Muscle of leg (tissue), 16 donors: ENCODE measurements at places on chromosomes 6 and 20. TPM values are rescaled to one million over a fixed set of nuclear protein-coding genes. Genes with fewer than 3 reads are reported as not detected.

SIRPD gene
- not detected for total RNA-seq

GRCh38 chr6:23200946-23201345 is 631.6 kb downstream of the HDGFL1 start:
- DNase-seq, result peak; percentile 62

GRCh38 chr6:31070711-31071197 is 41.6 kb downstream of the C6orf15 start:
- DNase-seq, result peak; percentile 78

- no peak for DNase-seq
Observed at GRCh38 chr6:170188571-170189001, 102.3 kb downstream of the DLL1 start.

OOEP gene
- not detected for total RNA-seq

DNA sequence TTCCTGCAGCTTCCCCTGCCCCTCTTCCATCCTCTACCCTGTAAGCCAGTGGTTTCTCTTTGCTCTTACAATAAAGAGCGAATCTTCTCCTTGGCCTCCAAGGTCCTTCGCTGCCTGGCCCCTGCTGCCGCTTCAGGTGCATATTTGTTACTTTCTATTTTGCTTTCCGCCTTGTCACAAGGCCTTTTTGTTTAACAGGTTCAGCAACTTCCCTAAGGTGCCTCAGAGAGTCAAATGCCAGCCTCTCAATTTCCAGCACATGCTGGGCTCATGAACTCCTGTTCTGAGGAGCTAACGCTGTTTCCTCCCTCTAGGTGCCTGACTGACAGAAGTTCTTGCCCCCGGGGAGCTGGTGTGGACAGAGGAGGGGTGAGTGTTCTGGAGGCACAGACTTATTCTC is 42.4 kb upstream of the EPB41L1 start:
- DNase-seq, result no peak

- DNase-seq, result no peak
Observed at GRCh38 chr6:157385482-157385881, 4.5 kb downstream of the ZDHHC14 start.

- DNase-seq, result peak; percentile 65
Observed at GRCh38 chr20:35144694-35145093, 2.4 kb downstream of the EDEM2 start.

DNA sequence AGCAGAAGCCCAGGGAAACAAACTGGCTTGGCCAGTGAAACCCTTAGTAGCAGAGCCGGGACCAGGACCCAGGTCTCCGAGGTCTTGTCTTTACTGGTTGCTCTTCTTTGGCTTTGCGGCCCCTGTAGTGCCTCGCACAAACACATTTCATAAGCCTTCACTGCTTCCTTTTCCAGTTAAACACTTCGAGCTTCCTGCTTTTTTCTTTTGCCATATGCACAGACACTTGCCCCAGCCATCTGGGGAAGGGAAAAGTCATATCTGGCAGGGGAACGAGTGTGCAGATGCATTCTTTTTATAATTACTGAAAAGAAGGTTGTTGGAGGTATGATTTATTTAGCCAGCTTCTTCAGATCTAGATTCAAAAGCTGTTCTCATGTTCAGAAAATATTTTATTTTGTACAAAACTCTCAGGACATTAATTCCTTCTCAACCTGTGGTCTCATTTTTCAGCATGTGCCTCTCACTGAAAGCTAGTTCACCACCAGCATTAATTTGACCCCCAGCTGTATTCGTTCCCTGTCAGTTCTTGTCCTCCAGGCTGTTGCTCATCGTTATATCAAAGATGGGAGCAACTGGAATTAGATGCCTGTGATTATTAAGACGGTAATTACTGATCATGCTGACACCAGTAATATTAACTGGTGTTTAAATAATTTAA is 19.2 kb downstream of the KLHL32 start:
- DNase-seq, result no peak

GRCh38 chr20:17610566-17611289 is 40.9 kb downstream of the DSTN start:
- DNase-seq, result peak; percentile 42

MYLIP gene
- total RNA-seq, result 46.1 TPM

DNA sequence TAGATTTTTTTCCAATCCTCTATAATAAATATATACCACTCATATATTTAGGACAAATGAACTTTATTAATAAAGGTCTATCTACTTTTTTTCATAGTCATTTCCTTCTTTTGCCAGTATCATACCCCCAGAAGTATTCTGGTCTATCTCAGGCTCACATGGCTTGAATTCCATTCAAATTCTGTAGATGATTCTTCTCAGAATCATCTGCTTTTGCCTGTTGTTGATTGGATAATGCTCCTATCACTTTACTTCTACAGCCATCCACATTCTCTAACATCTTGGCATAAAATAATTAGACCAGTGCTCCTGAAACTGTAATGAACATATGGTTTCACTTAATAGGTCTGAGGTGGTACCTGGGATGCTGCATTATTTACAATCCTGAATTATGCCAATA is 121.2 kb downstream of the GFRAL start:
- DNase-seq, result no peak

- no peak for DNase-seq
Observed at GRCh38 chr6:118485601-118486550, 62.2 kb upstream of the PLN start.

DNA sequence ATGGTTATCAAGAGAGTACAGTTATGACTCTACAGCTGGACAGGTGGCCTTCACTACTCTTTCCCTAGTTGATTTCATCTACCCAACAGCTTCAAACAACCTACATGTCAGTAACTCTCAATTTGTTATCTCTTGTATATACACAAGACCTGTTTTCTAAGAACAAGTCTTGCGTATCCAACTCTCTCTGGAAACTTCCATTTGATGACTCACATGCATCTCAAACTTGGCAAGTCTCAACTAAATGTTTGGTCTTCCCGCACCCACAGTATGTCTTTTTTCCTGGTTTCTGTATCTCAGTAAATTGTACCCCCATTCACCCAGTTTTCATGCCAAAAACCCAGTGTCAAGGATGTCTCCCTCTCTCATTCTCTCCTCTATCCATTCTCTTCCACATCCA is 97.7 kb downstream of the BTBD9 start:
- DNase-seq, result no peak

DNA sequence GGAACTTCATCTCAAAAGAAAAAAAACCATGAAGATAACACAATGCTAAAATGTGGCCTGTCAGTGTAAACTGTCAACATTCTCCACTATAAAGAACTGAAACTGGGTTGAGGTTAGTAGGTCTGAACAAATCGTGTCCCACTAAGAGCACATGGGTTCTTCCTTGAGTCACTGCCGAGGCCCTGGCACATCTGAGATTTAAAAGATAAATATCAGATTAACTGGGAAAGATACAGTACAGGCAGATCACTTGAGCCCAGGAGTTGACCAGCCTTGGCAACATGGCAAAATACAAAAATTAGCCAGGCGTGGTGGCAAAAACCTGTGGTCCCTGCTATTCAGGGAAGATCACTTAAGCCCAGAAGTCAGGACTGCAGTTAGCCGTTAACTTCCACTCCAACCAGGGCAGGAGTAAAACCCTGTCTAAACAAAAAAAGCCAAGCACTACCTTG is 5.6 kb downstream of the EEF1A1 start:
- DNase-seq, result no peak

SRPK1 gene
- total RNA-seq, result 14.9 TPM

TMEM244 gene
- 0.22 TPM for total RNA-seq

DNA sequence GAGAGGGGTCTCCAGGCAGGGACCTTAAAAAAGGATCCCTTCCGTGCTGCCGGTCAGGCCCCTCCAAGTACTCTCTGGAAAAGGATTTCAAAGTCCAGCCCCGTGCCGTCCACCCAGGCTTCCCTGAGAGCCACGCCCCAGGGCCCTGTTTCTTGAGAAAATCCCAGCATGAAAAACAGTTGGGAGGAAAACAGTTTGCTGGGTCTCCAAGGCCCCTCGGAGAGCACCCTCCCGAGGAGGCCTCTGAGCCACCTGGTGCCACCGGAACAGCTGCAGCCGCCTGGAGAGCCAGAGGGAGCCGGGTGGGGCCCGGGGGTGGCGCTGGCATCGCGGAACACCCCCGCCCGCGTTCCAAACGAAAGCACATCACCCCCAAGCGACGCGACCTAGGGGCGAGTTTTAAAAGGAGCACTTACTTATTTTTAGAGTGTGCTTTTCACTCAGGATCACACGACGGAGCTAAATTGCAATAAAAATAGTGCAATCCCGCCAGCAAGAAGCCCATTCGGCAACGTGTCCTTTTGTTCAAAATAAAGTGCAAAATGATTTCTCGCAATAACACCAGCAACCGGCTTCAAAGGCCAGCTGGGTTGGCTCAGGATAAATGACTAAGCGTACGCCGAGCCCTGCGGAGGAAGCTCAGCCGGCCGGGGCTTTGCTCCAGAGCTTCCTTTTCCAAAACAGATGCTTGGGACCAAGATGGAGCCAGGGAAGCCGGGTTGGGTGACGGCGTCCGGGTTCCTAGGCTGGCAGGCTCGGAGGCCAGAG is 64.2 kb downstream of the YTHDF1 start:
- peak; percentile 57 for DNase-seq

GRCh38 chr20:64067733-64068307 is 4.8 kb downstream of the TCEA2 start:
- no peak for DNase-seq

DNA sequence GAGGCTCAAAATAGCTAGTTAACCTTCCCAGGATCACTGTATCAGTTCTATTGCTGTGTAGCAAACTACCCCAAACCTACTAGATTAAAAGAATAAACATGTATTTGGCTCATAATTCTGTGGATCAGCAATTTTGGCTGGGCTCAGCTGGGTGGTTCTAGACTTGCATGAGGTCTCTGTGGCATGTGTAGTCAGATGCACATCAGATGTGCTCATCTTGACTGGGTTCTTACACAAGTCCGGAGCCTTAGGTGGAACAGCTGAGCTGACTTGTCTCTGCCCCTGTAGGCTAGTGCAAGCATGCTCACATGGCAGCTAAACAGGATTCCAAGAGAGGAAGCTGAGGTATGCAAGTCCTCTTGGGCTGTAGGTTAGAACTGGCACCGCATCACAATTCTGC is 173.2 kb upstream of the PRND start:
- no peak for DNase-seq

- DNase-seq, result no peak
Observed at GRCh38 chr20:63273059-63273579, 506 bp downstream of the ARFGAP1 start.

DNA sequence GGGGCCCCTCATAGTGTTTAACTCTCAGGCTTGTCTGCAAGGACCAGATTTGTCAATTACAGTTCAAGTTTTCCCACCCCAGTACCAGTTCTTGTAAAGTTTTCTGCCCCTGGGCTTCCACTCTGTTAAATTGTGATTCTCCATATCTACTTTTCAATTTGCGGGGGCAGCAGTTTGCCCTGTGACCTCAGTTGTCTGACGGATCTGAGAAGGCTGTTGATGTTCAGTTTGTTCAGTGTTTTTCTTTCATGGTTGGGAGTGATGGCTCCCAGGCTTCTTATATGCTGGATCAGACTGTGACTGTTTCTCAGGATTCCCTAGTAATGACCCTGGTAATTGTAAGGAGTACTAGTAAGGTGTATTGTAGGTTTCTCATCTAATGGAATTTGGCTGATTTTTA is 101.0 kb upstream of the GGTLC1 start:
- no peak for DNase-seq

DNA sequence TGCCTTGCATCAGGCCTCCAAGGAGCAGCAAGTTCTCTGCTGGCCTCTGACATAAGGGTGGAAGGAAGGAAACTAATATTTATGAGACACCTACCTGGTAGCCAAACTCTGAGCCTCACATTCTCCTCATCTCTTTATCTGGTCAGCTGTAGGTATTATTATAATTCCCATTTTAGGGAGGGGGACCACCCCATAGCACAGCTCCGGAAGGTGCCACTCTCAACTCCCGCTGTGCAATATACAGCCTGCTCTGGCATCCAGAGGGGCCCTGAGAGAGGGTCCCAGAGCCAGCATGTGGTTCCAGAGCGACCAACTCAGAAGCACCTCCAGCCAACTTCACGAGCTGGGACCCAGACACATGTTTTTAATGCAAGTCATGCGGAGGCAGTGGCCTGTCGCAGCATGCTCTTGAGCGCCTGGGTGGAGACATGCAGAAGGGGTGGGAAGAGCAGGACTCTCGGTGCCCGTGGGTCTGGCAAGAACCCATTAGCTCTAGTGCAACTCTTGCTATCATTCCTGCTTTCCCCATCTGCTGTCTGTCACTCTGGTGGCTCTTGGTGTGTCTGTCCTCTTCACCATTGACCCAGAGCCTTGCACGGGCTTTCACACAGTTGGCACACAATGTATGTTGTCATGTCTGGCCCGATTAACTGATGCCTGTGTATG is 15.0 kb upstream of the MYMX start:
- peak; percentile 54 for DNase-seq

DNA sequence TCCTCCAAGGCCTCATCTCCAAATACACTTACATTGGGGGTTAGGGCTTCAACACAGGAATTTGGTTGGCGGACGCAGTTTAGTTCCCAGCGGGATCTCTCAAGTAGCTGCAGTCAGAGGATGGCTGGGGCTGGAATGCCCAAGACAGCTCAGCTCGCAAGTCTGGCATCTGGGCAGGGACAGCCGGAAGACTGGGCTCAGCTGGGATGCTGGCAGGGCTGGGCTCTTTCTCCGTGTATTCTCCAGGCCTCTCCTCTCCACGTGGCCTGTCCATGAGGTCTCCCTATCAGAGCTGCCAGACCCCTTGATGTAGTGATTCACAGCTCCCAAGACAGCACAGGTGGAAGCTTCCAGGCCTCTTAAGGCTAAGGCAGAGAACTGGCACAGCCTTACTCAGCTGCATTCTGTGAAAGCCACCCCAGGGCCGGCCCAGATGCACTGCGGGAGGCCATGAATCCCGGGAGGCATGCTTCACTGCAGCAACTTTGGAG is 5.0 kb downstream of the FGD2 start:
- DNase-seq, result no peak

DNA sequence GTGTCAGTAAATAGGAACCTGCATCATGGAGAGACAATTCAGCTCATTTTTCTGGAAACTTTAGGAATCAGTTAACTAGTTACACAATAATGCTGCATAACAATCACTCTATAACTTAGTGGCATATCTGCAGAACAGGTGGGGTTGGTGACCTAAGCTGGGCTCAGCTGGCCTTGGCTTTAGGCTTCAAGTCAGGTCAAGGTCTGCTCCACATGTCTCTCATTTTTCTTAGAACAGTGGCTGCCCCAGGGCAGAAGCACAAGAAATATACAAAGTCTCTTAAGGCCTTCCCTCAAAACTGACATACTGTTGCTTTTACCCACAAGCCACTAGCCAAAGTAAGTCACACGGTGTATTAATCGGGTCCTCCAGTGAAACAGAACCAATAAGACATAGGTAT is 14.1 kb upstream of the ISM1 start:
- DNase-seq, result no peak

- peak; percentile 59 for DNase-seq
Observed at GRCh38 chr6:166104107-166104506, 63.5 kb downstream of the TBXT start.

- peak; percentile 87 for DNase-seq
Observed at GRCh38 chr20:60589623-60590022, 631.4 kb downstream of the CDH26 start.

DNA sequence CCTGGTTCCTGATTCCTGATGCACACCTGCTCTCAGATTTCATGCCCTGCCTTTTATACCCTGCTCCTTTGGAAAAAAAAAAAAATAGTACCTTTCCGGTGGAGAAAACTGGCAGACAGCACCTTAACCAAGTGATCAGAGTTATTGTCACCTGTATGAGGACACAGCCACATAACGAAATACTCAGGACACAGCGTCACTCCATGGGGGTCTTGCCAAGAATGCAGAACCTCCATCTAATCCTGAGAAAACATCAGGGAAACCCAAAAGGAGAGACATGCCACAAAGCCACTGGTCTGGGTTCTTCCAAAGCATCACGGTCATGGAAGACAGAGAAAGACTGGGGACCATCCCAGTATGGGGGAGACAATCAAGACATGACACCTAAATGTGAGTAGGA is 29.1 kb downstream of the BFSP1 start:
- no peak for DNase-seq

ECT2L gene
- 0.09 TPM for total RNA-seq

- peak; percentile 99 for DNase-seq
Observed at GRCh38 chr6:24666641-24667377, at the start of the genes ACOT13 and TDP2. Gene ACOT13 (plus strand): TSS chr6:24667077. CDS start chr6:24667264, 187 bp downstream. Gene TDP2 (minus strand): TSS chr6:24666899. CDS start chr6:24666862, 37 bp downstream.
